Uterus (tissue), 4 donors: ENCODE measurements at places on chromosomes 6 and 20.

DNA sequence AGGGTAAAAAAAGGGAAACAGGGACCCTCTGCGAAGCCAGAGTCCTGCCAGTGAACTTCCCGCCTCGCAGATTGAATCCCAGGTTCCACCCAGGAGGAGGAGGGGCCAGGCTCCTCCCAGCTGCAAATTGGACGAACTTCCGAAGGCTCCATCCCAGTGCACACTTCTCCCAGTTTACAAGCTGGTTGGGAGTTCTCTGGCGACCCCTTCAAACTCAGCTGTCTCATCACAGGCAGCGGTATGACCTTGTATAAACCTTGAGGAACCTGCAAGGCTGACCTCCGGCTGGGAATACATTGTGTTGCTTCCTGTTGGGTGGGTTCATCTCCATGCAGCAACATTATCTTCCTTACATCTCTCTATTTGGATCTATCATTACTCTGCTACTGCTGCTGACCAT, 962.7 kb downstream of the GRIK2 start:
- no peak for DNase-seq

- DNase-seq: no peak
These were observed 507.3 kb upstream of the CITED2 start for GRCh38 chr6:139881728-139882211.

GRCh38 chr20:55090286-55090685, 614.9 kb downstream of the DOK5 start:
- DNase-seq: no peak

DNA sequence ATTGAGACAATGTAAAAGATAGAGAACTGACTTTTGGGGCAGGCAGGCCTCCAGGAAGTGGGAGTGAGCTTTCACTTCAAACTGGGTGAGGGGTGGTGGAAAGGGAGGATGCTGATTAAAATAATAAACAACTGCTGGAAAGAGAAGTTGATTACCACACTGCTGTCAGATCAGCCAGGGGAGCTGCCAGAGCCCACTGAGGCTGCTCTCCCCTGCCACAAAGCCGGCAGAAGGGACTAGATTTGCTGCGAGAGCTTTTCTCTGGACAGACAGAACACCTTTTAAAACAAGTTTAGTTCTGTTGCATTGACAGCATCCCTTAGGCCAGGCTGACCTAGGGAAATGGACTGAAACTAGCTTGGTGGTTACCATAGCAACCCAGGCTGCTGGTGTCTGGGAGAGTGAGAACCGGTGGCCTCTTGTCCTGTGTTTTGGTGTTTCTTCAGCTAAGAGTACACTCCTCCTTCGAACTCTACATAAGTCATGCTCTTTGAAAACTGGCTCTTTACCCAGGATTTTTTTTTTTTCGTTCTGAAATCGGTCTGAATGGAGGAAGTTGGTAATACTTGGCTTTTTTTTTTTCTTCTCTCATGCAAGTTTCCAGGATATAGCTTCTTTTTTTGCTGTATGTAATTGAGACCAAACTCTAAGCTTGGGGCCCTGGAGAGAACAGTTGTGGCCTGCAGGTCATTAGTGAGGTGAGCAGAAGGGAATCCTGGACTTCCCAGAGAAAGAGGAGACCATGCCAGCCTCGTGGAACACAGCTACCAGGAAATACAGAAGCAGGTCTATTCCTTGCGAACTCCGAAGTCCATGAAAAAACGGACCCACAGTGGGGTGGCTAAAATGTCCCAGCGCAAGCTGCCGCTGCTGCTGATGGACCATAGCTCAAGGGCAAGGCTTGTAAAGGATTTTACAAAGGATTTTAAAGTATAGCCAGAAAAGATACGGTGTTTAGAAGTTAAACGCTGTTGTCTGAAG, 374.4 kb downstream of the UTRN start:
- peak; percentile 51 for DNase-seq

DNA sequence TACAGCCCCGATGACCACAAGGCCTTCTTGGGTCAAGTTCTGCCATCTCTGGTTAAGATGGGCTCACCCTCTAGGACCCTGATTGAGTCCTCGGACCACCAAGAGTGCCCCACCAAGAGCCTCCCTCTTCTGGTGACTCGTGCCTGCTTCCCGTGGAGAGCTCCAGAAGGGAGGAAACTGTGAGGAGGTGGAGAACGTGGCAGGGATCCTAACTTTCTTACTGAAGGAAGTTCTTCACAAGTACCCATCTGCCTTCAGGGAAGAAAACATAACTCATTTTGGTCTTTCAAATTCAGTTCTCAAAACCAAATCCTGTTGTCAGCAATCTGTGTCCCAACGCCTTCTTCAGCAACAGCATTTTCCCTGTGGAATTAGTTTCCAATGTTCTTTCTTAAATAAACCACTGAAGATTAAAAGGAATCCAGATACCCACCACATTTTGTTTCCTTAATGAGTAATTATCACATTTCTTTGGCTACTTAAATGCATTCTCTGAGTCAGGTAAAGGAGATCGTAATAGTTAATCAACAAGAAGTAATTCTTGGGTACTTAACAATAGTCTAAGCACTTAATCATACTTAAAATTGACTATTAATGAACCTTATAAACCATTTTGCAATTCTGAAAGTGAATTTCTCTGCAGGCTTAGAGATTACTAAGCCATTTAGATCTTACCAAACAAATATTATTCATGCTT, 185.8 kb upstream of the SGK1 start:
- DNase-seq: no peak

DNA sequence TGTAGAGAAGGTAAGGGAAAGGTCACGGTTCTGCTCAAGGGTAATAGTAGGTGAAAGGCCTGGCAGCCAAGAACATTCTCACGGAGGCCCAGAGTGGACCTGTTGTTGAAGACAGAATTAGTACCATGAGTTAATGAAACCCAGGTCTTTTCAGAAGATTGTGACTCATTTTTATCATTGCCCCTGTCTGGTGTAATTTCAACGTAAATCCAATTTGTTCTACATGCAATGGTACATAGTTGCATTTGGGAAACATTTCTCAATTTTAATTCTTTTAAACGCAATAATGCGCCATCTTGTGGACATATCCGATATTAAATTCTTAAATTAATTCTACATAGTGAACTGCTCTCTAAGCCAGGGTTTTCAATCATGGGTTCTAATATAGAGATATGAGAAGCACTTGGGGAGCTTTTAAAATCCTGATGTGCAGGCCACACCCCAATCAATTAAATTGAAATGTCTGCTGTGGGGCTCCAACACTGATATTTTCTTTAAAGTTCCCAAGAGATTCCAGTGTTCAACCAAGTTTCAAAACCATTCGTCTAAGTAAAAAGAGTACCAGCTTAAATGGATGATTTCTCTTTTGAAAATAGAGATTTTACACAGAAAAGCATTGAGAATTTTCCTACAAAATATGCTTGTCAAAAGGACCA, 257.4 kb downstream of the PLCB1 start:
- no peak for DNase-seq

DNA sequence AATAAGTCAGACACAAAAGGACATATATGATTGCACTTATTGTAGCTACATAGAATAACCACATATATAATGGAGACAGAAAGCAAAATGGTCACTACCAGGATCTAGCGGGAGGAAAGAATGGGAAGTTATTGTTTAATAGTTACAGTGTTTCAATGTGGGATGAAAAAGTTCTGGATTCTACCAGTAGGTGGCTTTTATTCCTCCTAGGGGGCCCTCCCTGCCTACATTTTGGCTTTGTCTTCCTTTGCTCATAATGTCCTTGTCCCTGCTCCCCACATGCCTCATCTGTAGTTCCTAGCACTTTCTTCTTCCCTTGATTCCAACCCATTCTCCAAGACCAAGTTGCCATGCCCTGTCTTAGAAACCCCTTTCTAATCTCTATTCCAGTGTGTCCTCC, 16.3 kb downstream of the ZNF133 start:
- DNase-seq: no peak
